ENCODE measurements at places on chromosomes 2 and 18.

DNA sequence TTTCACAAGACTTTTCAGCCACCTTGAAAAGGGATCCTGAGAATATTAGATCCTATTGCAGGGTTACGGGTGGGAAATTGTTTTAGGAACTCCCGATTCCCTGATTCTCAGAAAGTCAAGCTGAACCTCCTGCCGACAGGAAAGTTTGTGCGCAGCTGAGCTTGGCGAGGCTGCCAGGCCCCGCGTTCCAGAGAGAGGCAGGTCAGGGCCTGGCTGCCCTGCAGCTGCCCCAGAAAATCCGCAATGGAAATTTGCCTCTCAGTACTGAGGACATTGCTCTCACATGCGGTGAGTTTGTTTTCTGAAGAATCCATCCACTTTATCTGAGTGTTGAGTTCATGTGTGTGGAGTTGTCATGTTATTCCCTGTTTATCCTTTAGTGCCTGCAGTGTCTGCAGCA is 144.2 kb downstream of the RTP5 start:
- no peak for DNase-seq

- DNase-seq = no peak
These were observed 51.2 kb downstream of the SLC14A2 start for GRCh38 chr18:45666520-45666919.

DNA sequence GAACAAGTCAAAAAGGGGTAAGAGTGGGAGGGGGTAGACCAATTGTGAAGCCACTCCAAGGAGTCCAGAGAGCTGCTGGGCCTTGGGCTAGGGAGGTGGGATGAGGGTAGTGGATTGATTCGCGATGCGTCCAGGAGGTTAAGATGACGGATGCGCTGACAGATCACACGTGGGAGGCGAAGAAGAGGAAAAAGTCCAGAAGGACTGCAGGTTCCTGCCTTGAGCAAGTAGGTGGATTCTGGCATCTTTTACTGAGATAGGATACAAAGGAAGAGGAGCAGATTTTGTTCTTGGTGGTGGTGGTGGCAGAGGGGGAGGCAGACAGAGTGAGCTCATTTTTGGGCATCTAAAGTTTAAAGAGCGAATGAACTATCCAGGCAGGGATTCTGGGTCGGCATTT is 76.5 kb downstream of the KCTD1 start:
- no peak for DNase-seq

DNA sequence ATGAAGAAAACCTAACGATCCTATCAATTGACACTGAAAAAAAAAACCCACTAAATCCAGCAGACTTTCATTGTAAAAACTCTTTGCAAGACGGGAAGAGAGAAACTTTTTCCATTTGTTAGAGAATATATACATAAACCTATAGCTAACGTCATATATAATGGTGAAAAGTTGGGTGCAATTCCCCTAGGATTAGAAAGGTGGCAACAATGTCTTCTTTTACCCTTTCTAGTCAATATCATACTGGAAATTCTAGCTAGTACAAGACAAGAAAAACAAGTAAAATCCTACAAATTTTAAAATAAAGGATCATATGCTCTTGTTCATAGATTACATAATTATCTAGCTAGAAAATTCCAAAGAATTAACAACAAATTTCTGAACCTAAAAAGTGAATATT is 1596.5 kb upstream of the LRRTM1 start:
- DNase-seq = no peak

DNA sequence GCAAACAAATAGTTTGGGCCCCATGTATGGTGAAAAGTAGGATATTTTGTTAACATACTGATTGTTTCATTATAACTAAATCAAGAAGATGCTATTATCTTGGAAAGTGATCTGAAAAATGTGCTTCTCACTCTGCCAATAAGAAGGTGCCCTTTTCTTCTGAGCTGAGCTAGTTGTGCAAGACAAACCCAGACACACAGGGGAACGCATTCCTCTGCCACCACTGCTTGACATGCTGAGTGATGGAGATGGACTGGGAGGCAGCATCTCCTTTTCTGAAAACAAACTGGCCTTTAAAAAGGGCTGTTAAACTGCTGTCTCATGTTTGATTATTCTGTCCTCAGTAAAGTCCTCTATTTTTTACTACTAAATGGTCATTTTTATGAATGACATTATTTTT is 1989.9 kb upstream of the CELF4 start:
- no peak for DNase-seq

- no peak for DNase-seq
These were observed 5.4 kb downstream of the ZNF521 start for GRCh38 chr18:25346561-25346960.

DNA sequence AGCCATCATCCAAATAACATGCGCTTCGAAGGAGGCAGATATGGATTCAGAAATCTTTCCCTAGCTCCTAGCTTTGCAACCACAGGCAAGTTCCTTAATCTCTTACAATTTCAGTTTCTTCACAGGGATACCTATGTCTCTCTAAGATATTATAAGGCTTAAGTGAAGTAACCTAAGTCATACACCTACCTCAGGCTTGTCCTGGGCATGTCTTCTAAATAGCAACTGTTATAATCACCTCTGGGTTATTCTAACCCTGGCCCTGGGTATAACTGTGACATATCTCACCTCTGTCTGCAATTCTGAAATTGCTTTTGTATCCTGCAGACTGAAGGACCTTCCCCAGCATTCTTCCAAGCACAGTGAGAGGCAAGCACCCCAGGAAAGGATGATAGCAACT is 8.3 kb upstream of the TBC1D8 start:
- DNase-seq = no peak

- no peak for DNase-seq
These were observed 3.5 kb downstream of the TRIB2 start for GRCh38 chr2:12720278-12720620.

Measured in suppressor macrophage treated with lipopolysaccharide for 4 hours (primary cell).